ENCODE measurements at places on chromosomes 7 and 10. TPM values are rescaled to one million over a fixed set of nuclear protein-coding genes. Genes with fewer than 3 reads are reported as not detected.

MCM10 gene
- not detected for polyA plus RNA-seq

GRCh38 chr7:107269790-107270189, 101.0 kb downstream of the HBP1 start:
- no peaks in the 10 kb centered on the region for H3K4me1 ChIP-seq
- H3K36me3 ChIP-seq: no peaks in the 10 kb centered on the region
- DNase-seq: no peak
- no peak overlapping the region for H3K4me3 ChIP-seq
- H3K27me3 ChIP-seq: no peaks in the 10 kb centered on the region
- H3K27ac ChIP-seq: no peak overlapping the region

DNA sequence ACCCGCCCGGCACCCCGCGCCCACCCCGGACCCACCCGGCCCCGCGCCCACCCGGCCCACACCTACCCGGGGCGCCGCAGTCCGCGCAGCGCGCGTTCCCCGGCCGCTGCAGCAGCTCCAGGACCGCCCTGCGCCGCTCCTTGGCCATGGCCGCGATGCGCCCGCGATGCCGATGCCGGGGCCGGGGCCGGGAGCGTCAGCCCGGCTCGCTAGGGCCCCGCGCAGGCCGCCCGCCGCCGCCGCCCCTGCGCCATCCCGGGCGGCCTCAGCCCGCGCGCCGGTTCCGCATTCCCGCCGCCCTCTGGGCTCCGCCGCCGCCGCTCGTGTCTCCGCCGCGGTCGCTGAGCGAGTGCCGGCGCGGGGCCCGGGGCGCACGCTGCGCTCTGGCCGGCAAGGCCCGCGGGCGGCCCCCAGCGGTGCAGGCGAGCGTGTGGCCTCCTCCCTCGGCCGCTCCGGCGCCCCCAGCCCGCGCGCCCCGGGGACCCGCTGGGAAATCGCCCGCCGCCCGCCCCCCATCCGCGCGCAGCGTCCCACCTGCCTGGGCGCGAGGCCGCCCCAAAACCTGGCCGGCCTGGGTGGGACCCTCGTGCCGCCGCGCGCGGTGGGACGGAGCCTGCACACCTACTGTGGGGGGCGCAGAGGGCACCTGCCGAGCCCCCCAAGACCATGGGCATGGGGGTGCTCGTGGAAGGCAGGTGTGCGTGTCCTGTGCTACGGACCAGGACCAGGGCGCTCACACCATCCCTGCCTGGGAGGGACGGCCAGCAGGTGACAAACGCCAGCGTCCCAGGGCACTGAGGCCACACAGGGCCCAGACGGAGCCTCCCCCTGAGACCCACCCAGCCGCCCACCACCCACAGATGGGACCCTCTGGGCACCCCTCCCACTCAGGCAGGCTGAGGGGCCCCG, at the start of gene ADAP1:
Gene ADAP1, minus strand, starts transcription at position 351 of the 909 bp plus-strand sequence. Its CDS starts 203 bp downstream, at position 148.
- H3K36me3 ChIP-seq: no peaks in the 10 kb centered on the region
- no peaks in the 10 kb centered on the region for H3K4me1 ChIP-seq
- peak within 1 kb of the TSS; percentile 84 for H3K27ac ChIP-seq
- peak within 1 kb of the TSS; percentile 52 for H3K4me3 ChIP-seq

DNA sequence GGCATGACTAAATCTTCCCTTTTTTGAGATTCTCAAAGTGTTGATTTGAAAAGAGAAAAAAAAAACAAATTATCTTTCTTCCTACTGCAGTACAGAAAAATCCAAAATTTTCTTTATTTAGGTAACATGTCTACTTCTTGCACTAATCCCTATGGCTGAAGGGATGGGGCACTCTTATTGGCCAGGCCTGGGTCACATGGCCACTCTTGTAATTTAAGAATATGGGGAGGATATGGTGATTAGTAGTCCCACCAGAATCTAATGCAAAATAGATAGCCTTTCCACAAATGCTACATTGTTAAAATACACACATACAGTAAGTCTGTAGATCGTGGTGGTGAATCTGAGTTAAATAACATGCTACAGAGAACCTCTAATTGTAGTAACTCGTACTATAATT, 7.0 kb upstream of the PALS2 start:
- peaks cover 5% of the 10 kb centered on the region for H3K27me3 ChIP-seq
- no peaks in the 10 kb centered on the region for H3K36me3 ChIP-seq
- no peaks in the 10 kb centered on the region for H3K4me1 ChIP-seq
- H3K4me3 ChIP-seq: no peak overlapping the region
- no peak overlapping the region for H3K27ac ChIP-seq

SH3PXD2A gene
- 2.4 TPM for polyA plus RNA-seq

GRCh38 chr10:35079763-35080162, 10.4 kb downstream of the CUL2 start:
- no peak for DNase-seq
- no peak overlapping the region for H3K4me3 ChIP-seq
- no peaks in the 10 kb centered on the region for H3K27me3 ChIP-seq
- H3K27ac ChIP-seq: no peak overlapping the region

DNA sequence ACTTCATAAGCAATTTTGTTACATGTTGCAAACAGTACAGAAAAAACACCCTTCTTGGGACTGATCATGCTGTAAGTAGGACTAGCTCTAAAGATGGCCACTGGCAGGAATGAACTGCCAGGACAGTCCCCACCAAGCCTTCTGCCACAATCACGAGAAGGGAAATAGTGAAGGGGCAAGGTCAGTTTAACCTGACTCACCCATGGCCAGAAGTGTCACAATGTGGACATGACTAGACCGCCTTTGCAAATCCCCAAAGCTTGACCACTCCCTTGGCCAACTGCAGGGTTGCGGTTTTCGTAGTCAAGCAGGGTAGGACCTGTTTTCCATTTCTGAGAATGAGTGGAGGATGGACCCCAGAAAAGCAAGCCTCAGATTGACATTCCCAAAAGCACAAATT, 19.4 kb upstream of the FRAT2 start:
- no peak overlapping the region for H3K4me3 ChIP-seq
- H3K27me3 ChIP-seq: no peaks in the 10 kb centered on the region
- no peaks in the 10 kb centered on the region for H3K36me3 ChIP-seq

DNA sequence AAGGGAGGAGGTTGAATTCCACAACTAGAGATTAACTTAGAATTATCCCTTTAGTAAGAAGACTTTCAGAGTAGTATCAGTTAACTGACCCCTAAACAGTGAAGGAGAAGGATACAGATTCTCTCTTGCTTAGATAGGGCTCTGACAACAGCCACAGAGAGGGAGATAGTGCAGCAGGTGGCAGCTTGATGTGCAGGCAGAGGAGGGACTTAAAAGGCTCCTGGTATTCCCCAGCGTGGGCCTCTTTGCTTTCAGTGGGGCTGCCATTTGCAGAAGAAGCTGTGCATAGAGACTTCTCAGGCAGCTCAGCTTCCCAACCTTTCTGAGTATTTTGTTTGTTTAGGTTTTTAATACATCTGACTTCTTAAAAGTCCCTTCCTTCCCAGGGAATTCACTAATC, 16.0 kb downstream of the FZD1 start:
- no peaks in the 10 kb centered on the region for H3K4me1 ChIP-seq
- no peak overlapping the region for H3K4me3 ChIP-seq
- H3K27me3 ChIP-seq: no peaks in the 10 kb centered on the region
- H3K36me3 ChIP-seq: no peaks in the 10 kb centered on the region
- DNase-seq: peak; percentile 35

- no peaks in the 10 kb centered on the region for H3K27me3 ChIP-seq
- no peaks in the 10 kb centered on the region for H3K36me3 ChIP-seq
- H3K4me1 ChIP-seq: peaks cover 28% of the 10 kb centered on the region
- no peak for DNase-seq
- no peak overlapping the region for H3K27ac ChIP-seq
Observed at GRCh38 chr7:42910306-42910705, 1.6 kb downstream of the C7orf25 start.

HHEX gene
- polyA plus RNA-seq: 3.1 TPM

GRCh38 chr7:45157653-45158401, at the start of gene RAMP3:
RAMP3 (plus strand) TSS chr7:45157791; CDS start chr7:45157829, 38 bp downstream.
- peak within 1 kb of the TSS; percentile 33 for H3K27ac ChIP-seq
- H3K27me3 ChIP-seq: peaks cover 3% of the 10 kb centered on the region
- H3K36me3 ChIP-seq: no peaks in the 10 kb centered on the region
- no peak for DNase-seq
- peak within 1 kb of the TSS; percentile 51 for H3K4me3 ChIP-seq

PBLD gene
- polyA plus RNA-seq: 104 TPM

GRCh38 chr10:72331575-72332422, 22.9 kb downstream of the DNAJB12 start:
- H3K27me3 ChIP-seq: no peaks in the 10 kb centered on the region
- peaks cover 71% of the 10 kb centered on the region for H3K4me1 ChIP-seq
- H3K36me3 ChIP-seq: no peaks in the 10 kb centered on the region
- peak overlapping the region; percentile 87 for H3K27ac ChIP-seq
- H3K4me3 ChIP-seq: no peak overlapping the region

ITPRID1 gene
- not detected for polyA plus RNA-seq

FAM25G gene
- not detected for polyA plus RNA-seq

DNA sequence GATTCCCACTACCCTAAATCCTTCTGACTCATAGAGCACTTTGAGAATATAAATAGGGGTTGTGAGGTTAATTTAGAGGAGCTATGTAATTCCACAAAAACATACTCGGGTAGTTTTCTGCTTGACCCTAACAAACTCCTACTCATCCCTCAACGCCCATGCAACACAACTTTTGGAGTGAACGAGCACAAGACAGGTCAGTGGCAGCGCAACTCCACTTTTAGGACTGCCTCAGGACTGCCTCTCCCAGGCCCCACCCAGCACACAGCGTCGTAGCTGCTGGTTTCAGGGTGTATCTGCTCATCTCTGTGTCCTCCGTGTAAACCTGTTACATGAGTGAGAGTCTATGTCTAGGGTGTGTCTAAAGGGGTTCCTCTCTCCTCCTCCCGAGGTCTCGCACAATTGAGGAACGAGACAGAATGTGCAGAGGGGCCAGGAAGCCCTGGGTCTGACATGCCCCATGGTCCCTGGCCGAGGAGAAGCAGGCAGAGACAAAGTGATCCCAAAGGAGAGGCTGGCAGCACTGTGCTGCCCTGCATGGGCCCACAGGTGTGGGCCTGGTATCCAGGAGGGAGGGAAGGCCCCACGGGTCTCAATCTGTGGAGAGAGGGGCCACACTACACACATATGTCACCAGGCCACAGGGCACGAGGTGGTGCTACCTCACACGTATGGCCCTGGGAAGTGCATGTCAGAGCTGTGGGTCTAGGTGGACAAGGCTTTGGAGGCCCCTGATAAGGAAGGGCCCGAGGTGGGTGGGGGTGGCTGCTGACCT, 45.5 kb downstream of the CAMK2B start:
- no peaks in the 10 kb centered on the region for H3K36me3 ChIP-seq
- no peak for DNase-seq
- no peak overlapping the region for H3K4me3 ChIP-seq
- no peak overlapping the region for H3K27ac ChIP-seq
- H3K4me1 ChIP-seq: no peaks in the 10 kb centered on the region

- H3K4me3 ChIP-seq: no peak overlapping the region
- no peak overlapping the region for H3K27ac ChIP-seq
- H3K27me3 ChIP-seq: no peaks in the 10 kb centered on the region
- H3K36me3 ChIP-seq: no peaks in the 10 kb centered on the region
- no peak for DNase-seq
Observed at GRCh38 chr10:116870949-116871348, 21.6 kb downstream of the ENO4 start.

- DNase-seq: peak; percentile 7
- H3K4me1 ChIP-seq: no peaks in the 10 kb centered on the region
- H3K27me3 ChIP-seq: no peaks in the 10 kb centered on the region
Observed at GRCh38 chr7:86733783-86734182, 90.1 kb downstream of the GRM3 start.

- H3K4me1 ChIP-seq: no peaks in the 10 kb centered on the region
- no peaks in the 10 kb centered on the region for H3K27me3 ChIP-seq
- no peak overlapping the region for H3K27ac ChIP-seq
Observed at GRCh38 chr10:48838834-48839233, 100.8 kb downstream of the LRRC18 start.

PNLIPRP2 gene
- not detected for polyA plus RNA-seq

- H3K27ac ChIP-seq: no peak overlapping the region
- DNase-seq: no peak
- H3K4me1 ChIP-seq: peaks cover 3% of the 10 kb centered on the region
- no peaks in the 10 kb centered on the region for H3K27me3 ChIP-seq
Observed at GRCh38 chr10:91879515-91880170, 29.6 kb downstream of the FGFBP3 start.

DNA sequence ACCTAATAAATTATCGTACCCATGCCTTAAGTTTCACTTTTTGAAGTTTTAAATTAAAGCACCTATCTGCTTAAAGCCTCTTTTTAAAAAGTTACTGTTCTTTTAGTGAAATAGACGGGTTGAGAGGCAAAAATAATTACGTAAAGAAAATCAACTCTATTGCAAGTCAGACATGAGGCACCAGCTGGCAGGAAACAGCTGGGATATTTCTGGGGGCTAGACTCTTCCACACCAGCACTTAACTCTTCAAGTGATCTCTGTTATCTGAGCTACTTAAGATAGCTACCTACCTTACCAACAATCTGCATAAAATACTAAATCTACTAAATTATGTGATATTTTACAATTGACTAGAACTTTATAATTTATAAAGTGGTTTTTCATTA, 35.8 kb downstream of the GBF1 start:
- no peak for DNase-seq
- peaks cover 16% of the 10 kb centered on the region for H3K4me1 ChIP-seq
- no peaks in the 10 kb centered on the region for H3K27me3 ChIP-seq
- H3K36me3 ChIP-seq: no peaks in the 10 kb centered on the region

DNA sequence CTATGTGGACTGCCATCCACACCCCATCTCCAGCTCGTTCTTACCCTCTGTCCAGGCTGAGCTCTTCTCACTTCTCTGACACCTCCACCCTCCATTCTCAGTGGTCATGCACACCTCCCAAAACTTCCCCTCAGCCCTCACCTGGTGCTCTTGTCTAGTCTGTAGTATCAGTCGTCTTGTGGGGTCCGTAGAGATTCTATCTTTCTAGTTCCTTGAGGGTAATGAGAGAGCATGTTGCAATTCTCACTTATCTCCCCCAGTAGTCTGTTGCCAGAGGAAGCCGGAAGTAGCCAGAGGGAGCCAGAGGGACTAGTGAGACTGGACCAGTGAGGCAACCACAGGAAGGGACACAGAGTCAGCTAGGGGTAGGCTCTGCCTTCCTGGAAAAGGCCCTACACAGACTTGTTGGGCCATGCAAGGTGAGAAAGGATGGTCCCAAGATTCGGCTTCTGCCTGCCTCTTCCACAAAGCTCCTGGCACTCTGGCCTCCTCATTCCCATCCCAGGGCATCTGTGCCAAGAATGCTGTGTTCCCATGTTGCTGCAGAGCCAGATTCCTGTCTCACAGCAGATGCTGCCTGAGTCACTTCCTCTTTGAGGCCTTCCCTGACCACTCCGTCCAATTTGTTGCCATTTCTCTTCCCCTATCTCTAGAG, 50.6 kb upstream of the DUSP5 start:
- DNase-seq: peak; percentile 11
- H3K27me3 ChIP-seq: no peaks in the 10 kb centered on the region
- no peak overlapping the region for H3K27ac ChIP-seq
- no peaks in the 10 kb centered on the region for H3K4me1 ChIP-seq

MACC1 gene
- polyA plus RNA-seq: 3.7 TPM

RET gene
- 1.1 TPM for polyA plus RNA-seq

- no peaks in the 10 kb centered on the region for H3K36me3 ChIP-seq
- H3K4me3 ChIP-seq: no peak overlapping the region
- H3K4me1 ChIP-seq: no peaks in the 10 kb centered on the region
- no peak overlapping the region for H3K27ac ChIP-seq
Observed at GRCh38 chr7:127976056-127976737, 55.0 kb downstream of the LRRC4 start.

All from kidney (tissue), 22 donors.